ENCODE measurements at places on chromosomes 3 and 15.

GRCh38 chr3:73601481-73601880, 23.3 kb downstream of the PDZRN3 start:
- no peak for DNase-seq

DNA sequence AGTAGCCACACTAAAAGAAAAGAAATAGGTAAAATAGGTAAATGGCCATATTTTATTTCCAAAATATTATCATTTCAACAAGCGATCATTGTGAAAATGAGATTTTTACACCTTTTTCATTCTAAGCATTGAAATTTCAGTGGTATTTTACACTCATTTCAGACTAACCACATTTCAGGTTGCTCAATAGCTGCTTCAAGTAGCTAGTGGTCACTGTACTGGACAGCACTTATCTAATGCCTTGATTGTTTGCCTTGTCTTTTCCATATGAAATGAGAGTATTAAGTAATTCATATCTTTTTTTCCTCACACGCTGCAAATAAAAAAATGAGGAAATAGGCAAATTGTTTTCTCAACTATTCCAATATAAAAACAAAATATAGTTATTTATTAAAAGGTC, 332.8 kb downstream of the NLGN1 start:
- DNase-seq, result no peak

DNA sequence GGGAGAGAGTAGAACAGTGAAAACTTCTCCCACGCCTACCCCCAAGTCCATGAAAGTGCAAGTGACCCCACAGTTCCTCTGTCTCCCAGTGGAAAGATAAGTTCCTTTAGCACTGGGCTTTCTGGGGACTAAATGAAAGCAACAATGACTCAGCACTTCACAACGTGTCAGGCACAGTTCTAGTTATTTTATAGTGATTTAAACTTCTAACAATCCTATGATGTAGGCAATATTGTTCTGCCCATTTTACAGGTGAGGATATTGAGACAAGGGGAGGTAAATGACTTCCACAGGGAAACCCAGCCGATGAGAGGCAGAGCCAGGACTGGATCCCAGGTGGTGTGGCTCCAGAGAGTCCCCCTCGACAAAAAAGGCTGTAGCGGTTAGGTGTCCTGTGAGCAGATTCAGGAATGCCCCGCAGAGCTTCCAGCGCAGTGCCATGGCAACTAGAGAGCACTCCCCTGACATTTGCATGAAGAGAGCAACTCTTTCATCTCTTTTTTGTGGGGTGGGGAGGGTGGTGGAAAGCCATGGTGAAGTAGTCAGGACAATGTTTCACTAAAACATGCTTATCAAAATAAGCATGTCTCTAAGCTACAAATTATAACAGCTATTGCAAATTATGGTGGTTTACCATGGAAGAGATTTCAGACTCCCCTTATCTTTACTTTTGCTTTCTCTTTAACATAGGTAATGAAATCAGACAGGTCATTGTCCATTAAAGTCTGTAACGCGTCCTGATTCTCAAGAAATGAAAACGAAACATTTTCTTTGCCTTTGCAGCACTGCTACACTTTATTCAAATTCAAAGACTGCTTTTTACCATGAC, 62.1 kb downstream of the NR2F2 start:
- DNase-seq, result no peak

- DNase-seq, result no peak
Measured at GRCh38 chr3:76024640-76025039, 239.3 kb upstream of the ZNF717 start.

GRCh38 chr3:16816048-16816780, 68.5 kb upstream of the PLCL2 start:
- no peak for DNase-seq

- DNase-seq, result no peak
Measured at GRCh38 chr3:24320601-24321000, 174.0 kb downstream of the THRB start.

DNA sequence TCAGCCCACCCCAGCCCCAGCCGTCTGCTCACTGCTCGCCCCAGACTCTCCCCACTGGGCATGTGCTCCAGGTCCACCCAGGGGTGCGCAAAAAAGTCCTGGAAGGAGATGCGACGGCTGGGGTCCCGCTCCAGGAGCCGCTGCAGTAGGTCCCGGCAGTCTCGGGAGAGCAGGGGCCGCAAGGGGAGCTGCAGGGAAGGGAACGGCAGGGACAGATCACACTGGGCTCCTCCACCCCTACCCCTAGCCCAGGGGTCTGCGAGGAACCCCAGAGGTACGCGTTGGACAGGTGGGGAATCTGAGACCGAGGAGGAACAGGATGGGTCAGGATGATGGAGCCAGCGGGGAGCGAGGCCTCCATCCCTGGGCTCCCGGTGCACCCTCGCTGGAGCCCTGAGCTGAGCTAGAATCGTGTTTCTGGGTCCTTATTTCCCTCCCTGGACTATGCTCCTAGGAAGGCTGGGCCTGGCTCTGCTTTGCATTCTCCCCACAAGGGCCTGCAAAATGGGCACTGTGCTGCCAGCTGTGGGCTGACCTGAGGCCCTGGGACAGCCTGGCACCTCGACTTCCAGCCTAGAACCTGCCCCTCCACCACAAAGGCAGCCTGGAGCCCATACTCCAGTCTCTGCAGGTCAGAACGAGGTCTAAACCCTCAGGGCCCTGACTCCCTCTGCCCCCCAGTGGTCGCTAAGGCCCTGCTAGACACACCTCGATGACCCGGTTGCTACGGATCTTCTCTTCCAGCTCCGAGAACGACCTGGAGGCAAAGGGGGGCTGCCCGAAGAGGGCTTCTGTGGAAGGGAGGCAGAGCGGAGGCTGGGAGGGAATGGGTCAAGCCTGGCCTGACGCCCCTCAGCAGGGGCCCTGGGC, 3.2 kb downstream of the ULK3 start:
- no peak for DNase-seq

GRCh38 chr3:128683957-128684356, 33.3 kb upstream of the RPN1 start:
- peak; percentile 43 for DNase-seq

DNA sequence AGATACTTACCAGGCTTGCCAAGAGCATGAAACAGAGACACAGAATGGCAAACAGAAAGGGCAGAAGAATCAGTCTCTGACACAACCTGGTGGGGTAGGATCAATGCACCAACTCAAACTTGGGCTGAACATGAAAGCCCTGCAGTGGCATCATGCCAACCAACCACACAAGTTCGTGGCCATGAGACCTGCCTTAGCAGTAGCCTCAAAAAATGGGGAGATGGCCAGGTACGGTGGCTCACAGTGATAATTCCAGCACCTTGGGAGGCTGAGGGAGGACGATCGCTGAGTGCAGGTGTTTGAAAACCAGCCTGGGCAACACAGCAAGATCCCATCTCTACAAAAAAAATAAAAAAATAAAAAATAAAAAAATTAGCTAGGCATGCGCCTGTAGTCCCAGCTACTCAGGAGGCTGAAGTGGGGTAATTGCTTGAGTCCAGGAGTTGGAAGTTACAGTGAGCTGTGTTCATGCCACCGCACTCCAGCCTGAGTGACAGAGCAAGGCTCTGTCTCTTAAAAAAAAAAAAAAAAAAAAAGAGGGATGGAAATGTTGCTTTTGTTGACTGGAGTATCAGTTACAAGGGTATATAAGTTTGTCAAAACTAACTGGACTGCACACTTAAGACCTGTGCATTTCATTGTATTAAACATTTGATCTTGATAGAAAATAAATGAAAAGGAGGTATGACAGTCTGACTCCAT, 93.4 kb downstream of the XXYLT1 start:
- no peak for DNase-seq

DNA sequence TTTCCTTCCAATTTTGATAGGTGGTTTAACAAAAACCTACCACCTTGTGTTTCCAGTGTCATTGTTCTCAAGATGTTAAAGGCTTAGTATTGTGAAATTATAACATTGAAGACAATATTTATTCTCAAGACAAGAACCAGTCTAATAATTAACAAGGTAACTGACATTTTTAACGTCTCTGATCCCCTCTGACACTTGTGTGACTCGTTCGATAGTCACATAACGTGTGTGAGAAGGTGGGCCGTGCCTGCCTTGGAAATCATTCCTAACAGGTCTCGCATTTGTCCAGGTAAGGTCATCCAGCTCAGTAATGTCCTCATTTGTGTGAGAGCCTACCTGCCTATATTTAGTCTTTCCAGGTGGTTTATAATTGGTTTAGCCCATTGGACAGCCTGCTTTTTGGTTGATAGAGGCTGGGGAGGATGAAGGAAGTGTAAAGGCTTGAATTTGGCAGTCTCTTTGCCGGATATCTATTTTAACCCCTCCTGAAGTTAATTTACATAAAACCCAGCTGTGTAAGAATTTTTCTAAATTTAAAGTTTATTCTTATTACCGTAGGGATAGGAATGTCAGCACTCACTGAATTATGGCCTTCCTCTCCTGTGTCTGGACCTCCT, 94.4 kb downstream of the AKAP13 start:
- no peak for DNase-seq

DNA sequence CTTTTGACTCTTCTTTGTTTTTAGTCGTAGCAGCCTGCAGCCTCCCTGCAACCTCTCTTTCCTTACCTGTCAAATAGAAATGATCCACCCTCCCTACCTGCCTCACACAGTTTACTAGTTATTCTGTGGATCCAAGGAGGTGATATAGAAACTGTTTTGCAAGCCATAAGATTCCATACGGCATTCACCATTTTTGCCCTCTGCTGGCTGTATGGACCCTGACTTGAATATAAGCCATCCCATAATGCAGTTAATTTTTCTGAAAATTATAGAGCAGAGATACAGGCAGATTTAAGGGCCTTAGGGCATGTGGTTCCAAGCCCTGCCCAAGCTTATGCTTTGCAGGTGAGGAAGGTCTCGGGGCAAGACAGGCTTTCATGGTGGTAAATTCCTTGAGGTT, 63.8 kb downstream of the CPN2 start:
- no peak for DNase-seq

DNA sequence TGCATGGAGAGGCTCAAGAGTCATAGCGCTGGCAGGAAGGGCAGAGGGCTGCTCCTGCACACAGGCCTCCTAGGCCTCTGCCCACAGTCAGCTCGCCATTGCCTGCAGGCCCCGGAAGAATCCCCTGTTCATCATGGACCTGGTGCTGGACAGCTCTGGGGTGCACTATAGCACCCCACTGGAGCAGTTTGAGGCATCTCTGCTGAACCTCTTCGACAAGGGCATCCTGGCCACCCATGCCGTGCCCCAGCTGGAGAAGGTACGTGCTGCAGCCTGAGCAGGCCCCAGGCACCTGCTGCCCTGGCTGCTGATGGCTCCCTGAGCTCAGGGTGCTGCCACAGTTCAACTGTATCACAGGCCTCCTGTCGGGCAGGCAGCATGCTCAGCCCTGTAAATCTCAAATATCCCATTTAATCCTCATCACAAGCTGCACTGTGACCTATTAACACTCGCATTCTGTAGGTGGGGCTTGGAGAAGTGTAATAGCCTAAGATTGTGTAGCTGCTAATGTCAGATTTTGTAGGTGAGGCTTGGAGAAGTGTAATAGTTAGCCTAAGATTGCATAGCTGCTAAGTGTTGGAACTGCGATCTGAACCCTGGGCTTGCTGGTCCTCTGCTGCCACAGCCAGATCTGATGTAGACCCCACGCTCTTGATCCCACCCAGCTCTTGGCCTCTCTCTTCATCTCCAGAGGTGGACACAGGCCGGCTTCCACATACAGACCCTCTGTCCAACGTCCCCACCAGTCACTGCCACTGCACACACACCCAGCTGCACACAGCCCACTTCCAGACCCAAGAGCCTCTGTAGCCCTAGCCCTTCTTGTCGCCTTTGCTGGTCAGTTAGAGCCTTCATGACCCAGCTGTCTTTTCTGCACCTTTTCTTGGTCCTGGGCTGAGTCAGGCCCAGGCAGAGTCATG, 31.9 kb downstream of the DNAH1 start:
- DNase-seq, result no peak

- no peak for DNase-seq
Measured at GRCh38 chr3:146974001-146974400, 368.9 kb upstream of the PLSCR5 start.

GRCh38 chr15:100383302-100384107, 41.7 kb upstream of the ADAMTS17 start:
- no peak for DNase-seq

DNA sequence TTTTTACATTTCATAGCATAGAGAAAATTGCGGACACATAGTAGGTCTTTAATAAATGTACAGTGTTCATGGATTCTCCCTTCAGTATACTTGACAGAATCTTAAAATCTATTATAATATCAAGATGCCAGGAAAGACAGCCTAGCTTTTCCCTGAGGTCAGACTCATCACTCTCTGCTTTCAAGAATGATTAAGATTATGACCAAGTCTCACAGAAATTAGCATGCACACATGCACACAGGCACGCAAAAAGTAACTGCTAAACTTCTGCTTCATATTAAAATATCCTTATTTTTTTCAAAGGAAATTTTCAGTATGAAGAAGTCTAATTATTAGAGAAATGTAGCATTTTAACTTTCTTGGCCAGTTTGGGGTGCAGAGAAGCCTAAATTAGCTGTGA, 493.8 kb upstream of the NECTIN3 start:
- DNase-seq, result no peak

DNA sequence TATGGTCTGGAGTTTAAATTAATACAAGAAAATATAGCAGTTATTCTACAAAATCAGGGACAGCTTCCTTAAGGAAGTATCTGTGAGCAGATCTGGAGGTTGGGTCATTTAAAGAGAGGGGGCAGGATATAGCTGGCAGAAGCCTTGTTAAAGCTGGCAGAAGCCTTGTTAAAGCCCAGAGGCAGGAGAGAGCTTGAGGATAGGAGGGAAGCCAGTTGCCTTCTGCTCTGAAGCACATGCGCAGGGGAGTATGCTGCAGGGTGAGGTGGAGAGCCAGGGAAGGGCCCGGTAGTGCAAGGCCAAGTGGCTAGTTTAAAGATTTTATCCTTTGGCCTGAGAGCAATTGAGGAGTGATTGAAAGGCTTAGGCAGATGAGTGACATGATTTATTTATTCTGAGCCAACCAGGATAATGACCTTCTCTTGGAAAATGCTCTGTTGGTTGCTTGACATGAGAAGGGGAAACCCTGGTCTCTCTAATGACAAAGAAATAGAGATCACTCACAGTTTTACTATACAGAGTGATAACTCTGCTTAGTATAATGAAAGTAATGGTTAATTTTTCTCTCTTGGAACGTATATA, 3.9 kb downstream of the EAF1 start:
- DNase-seq, result no peak

DNA sequence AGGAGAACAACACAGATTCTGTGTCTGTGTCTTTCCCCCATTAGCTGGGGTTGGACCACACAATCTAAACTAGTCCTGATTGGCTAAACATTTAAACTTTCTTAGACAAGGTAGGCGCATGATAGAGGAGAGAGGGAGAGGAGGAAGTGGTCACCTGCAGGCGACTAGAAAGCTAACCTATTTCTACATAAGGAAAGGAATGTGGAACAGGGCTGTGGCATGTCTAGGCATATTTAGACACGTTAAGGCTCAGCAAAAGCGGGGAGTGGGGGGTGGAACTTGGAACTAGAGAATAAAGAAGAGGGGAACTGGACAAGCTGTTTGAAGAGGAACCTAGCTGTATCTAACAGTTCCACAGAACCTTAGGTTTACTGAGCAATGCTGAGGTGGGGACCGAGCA, 12.8 kb downstream of the LRRC28 start:
- no peak for DNase-seq

- no peak for DNase-seq
Measured at GRCh38 chr15:46366360-46367007, 731.7 kb downstream of the SQOR start.

GRCh38 chr3:196471551-196471950, 32.0 kb downstream of the RNF168 start:
- no peak for DNase-seq

Measured in KG1 (cell line).